ENCODE measurements at places on chromosomes 1 and 21.

DNA sequence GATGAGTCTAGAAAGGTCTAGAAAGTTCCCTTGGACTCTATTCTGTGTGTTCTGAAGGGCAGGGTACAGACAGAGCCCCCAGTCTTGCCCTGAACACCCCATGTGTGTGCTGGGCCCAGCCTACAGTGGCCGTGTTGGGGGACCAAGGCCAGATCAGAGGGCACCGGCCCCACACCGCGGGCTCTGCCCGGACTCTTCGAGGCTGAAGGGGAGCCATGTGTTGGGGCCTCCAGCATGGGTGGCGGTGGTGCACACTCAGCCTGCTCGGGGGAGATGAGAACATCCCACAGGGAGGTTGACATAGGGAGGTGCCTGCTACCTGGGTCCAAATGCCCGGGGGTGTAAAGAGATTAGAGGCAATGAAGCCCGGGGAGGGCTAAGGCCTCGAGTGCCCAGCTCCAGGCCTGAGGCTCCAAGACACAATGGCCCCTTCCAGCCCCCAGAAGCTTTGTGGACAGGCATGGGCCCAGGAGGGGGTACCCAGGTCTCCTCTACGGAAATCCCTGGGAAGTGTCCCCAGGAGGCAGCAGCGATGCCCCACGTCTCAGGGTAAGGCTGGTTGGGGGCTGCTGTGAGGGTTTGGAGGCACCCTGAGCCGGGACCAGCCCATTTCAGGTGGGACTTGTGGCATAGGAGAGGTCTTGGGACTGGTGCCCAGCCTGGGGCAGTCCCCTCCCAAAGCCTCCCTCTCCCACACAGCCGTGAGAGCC is 12.1 kb downstream of the ARHGEF16 start:
- DNase-seq: no peak

GRCh38 chr1:223670458-223671159 is 5.1 kb upstream of the CAPN8 start:
- DNase-seq: no peak

DNA sequence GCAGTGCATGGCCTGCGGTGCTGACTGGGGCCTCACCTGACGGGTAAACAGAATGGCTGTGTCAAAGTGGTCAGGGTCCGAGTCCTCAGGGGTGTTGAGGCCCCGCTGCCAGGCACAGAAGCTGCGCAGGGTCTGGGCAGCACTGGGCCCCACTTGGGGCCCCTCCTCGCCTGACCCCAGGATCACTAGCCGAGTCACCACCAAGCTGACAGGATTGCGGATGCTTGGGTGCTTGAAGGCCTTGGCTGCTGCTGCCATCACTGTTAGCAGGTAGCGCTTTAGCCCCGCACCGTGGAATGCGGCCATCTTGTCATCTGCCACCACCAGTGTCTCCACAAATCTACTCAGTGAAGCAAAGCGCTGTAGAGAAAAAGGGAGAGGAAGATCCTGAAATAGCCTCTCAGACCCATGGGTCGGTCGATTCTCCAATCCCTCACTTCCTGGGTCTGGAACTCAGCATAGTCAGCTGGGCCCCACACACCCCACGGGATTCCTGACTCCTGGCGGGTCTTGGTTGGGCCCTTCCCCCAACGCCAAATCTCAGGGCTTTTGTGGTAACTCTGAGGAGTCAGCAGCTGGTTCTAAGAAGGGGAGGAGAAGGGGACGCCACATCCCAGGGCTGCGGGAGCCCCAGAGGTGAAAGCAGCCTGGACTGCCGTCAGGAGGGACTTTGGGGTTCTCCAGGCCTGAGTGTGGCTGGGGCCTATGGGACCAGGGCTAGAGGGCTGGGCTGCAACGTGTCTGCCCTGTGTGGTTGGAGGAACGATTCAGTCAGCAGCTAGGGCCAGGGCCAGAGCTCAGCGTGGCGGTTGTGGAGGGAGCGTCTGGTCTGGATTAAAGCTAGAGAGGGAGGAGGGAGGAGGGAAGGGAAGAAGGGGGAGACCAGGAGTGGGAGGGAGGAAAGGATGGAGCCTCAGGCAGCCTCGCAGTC is 2.1 kb downstream of the ADAMTS4 start:
- peak; percentile 80 for DNase-seq

GRCh38 chr1:187696073-187696472 is 867.3 kb downstream of the PLA2G4A start:
- no peak for DNase-seq

- no peak for DNase-seq
These were observed 127.8 kb downstream of the RGS7 start for GRCh38 chr1:241229216-241229615.

- no peak for DNase-seq
These were observed 10.0 kb downstream of the NHLH2 start for GRCh38 chr1:115830963-115831362.

- peak; percentile 64 for DNase-seq
These were observed 3.9 kb upstream of the C4BPB start for GRCh38 chr1:207084701-207085180.

DNA sequence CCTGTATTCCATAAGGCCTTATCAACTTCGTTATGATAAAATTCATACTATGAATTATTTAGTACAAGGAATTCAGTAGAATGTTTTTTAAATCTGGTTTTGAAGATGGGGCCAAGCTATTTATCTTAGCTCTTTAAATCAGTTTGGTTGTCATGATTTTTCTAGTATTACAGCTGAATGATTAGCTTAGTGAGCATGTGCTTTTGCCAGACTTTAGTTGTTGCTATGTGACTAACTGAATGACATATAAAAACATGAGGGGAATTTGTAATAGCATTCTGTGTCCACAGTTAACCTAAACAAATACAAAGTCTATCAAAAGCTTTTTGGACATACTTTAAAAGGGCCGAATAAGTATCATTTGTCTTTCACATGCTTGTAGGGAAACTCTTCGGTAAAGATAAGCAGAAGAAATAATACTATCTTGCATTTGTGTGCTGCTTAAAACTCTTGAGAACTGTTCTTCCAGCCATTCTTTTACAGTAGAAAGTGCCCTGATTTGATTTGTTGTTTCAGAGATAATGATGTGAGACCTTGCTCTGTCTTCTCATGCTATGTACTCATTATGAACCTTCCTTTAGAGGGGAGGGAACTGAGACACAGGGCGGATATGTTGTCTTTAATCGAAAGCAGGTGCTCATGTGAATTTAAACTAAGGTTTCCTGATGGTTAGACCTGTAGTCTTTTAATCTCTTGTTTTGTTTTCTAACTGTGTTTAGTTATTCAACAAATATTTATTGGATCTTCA is 18.8 kb downstream of the NEK7 start:
- no peak for DNase-seq

- no peak for DNase-seq
These were observed 149.4 kb downstream of the TRABD2B start for GRCh38 chr1:47847763-47848162.

DNA sequence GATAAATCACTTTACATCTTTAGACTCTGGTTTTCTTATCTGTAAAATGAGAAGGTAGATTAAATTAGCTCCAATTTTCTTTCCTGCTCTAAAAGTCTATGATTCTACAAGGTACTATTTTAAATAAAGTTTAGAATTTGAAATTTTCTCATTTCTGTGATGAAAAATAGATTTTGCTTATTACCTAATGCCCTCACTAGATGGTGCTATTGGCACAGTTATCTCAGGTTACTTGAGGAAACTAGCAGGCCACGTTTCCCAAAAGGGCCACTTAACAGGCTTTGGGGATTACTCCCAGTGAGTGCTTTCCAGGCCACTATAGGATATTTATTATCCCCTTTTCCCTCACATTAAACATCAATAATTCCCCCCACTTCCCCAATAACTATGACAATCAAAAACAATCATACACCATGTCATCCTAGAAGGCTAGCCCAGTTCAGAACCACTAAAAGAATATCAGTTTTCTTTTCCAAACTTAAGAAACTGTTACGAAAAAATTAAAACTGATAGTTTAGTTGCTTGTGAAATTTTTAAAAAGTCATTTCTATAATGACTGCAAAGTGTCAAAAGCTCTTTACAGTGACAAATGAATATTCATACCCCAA is 30.6 kb downstream of the OMA1 start:
- peak; percentile 57 for DNase-seq

GRCh38 chr1:9057851-9058250 is 11.6 kb downstream of the SLC2A5 start:
- DNase-seq: no peak

GRCh38 chr1:154736841-154737240 is 128.9 kb upstream of the ADAR start:
- no peak for DNase-seq

DNA sequence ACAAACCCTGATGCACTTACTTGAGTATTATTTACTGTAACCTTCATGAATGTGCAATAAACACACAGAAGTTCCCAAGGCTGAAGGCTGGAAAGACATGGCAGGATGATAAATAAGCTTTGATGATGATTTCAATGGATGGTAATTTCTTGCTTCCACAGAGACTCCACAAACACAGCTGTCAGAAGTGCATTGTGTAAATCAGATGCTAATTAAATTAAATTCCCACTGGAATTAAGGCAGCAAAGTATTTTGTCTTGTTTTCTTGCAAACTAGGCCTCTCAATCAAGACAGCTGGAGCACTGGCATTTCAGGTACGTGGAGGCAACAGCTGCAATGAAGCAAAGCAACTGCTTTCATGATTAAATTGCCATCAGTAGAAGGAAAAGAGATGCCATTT is 24.1 kb downstream of the FAM177B start:
- DNase-seq: no peak

DNA sequence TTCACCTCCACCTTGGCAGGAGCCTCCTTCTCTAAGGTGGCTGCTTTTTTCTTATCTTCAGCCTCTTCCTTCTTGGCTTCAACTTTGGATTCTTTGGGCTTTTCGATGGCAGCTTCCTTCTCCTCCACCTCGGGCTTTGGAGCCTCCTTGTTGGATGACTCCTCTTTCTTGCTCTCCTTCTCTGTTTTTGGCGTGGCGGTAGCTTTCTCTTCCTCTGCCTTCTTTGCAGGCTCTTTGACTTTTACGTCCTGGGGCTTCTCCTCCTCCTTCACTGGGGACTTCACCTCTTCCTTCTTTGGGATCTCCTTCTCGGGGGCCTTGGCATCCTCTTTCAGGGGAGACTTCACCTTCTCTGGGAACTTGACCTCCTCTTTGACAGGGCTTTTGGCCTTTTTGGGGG is 13.9 kb upstream of the CD2 start:
- DNase-seq: no peak

GRCh38 chr21:31364253-31364945 is 20.3 kb upstream of the TIAM1 start:
- DNase-seq: no peak

- no peak for DNase-seq
These were observed 12.4 kb downstream of the SAMSN1 start for GRCh38 chr21:14533499-14534428.

DNA sequence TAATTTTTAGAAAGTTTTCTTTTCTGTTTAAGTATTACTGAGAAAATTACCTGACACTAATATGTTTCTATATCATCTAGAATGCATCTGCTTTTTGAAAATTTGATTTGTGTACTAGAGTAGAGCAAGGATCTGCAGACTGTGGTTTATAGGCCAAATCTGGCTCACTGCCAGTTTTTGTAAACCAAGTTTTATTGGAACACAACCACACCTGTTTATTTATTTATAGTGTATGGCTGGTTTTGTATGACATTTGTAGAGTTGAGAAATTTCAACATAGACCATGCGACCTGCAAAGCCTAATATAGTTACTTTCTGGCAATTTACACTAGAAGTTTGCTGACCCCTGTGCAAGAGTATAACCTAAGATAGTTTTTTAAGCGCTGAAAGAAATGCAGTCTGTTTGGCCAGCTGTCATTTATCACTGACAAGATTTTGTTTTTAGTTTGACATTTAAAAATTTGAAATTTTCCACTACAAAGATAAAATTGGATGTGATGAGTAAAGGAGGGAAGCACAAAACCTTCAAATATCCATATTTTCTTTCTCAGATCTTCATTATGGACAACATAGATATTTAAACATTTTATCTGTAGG is 36.1 kb upstream of the CACYBP start:
- DNase-seq: no peak

DNA sequence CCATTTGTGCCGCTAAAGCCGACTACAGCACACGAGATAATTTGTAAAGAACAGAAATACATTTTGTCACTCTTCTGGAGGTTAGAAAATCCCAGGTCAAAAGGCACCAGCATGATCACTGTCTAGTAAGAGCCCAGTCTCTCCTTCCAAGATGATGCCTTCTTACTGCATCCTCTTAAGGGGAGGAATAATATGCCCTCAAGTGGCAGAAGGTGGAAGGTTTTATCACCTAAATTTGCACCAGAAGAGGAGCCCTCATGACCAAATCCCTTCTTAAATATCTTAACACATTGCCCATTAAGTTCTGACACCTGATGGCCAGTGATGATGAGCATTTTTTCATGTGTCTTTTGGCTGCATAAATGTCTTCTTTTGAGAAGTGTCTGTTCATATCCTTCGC is 326.7 kb upstream of the RGS18 start:
- DNase-seq: no peak

DNA sequence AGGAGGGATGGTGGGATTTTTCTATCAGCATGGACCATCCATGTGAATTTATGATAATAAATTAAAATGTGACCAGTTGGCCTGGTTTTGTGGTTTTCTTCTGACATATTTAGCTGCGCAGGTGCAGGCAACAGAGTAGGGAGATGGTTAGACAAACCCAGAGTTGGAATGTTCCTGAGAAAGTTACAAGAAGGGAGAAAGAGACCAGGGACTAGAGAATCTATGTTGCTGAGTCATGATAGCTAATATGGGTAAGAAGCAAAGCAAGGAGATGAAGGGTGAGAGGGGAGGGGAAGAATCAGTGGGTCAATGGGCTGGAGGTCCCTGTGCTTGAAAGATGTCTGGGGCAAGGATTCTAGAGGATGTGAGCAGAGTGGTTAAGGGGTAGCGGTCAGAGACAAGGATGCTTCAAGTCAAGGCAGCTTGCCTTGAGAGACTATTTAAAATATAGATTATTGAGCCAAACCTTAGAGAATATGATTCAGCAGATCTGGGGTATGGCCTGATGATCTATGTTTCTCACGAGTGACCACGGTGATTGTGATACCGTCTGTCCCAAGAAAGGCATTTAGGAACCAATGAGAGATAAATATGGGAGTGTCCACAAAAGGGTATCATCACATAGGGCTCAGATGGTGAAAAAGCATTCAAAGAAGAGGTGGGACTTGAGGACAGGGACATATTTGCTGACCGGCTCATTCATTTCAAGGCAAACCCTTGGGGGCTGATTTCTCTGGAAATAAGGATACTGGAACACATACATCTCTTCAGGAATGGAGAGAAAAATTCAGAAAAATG is 219.7 kb upstream of the PLD5 start:
- DNase-seq: no peak

- peak; percentile 63 for DNase-seq
These were observed 2.2 kb downstream of the SPATC1L start for GRCh38 chr21:46181953-46182547.

GRCh38 chr21:33075596-33076195 is 5.8 kb downstream of the OLIG1 start:
- DNase-seq: no peak

- no peak for DNase-seq
These were observed 130.5 kb downstream of the RABGAP1L start for GRCh38 chr1:174289644-174290310.
